ENCODE measurements at places on chromosomes 3 and 15.

DNA sequence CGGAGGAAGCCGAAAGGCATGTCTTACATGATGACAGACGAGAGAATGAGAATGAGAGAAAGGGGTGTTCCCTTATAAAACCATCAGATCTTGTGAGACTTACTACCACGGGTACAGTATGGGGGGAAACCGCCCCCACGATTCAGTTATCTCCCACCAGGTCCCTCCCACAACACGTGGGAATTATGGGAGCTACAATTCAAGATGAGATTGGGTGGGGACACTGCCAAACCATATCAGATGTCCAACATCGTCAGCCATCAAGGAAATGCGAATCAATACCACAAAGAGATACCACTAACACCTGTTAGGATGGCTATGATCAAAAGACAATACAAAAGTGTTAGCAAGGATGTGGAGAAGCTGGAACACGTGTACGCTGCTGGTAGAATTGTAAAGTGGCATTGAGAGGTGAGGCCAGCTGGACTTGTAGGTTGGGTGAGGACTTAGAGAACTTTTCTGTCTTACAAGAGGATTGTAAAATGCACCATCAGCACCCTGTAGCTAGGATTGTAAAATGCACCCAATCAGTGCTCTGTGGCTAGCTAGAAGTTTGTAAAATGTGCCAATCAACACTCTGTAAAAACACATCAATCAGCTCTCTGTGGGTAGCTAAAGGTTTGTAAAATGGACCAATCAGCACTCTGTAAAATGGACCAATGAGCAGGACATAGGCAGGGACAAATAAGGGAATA, 37.5 kb downstream of the VGLL4 start:
- DNase-seq, result no peak

GRCh38 chr3:88142094-88142624, 7.6 kb upstream of the C3orf38 start:
- DNase-seq, result no peak

- DNase-seq, result no peak
Measured at GRCh38 chr3:74593152-74593551, 21.3 kb downstream of the CNTN3 start.

- DNase-seq, result peak; percentile 3
Measured at GRCh38 chr15:42919799-42920518, 619 bp downstream of the TTBK2 start.

DNA sequence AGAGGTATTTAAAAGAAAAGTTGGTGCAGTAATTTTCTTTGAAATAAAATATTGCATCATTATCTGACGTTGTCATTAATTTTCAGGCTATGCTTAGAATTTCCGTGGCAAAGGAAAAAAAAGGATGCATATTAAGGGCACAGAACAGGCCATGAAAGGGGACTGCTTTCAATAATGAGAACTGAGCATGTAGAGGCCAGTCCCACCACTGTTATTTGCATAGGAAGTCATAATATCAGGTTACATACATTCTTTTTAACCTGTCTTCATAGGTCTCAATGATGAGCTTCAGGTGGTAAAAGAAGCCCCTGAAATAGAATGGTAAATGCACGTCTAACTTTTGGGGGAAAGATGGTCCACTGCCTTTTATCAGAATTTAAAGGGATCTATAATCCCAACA, 272.1 kb upstream of the ALCAM start:
- no peak for DNase-seq

GRCh38 chr3:126258670-126259069, 78.3 kb upstream of the ALDH1L1 start:
- DNase-seq, result no peak

GRCh38 chr15:39613271-39613670, 32.4 kb downstream of the THBS1 start:
- no peak for DNase-seq

GRCh38 chr15:47856071-47856470, 138.8 kb downstream of the SEMA6D start:
- no peak for DNase-seq

GRCh38 chr3:192482391-192482790, 244.9 kb downstream of the FGF12 start:
- no peak for DNase-seq
